ENCODE measurements at places on chromosomes 3 and 15. TPM values are rescaled to one million over a fixed set of nuclear protein-coding genes. Genes with fewer than 3 reads are reported as not detected.

Gene IQCF5
- total RNA-seq: not detected

Gene EIF4E3
- 12.4 TPM for total RNA-seq

Gene RETNLB
- total RNA-seq: not detected

Gene PIF1
- total RNA-seq: 5.9 TPM

Gene TMOD2
- 5.7 TPM for total RNA-seq

DNA sequence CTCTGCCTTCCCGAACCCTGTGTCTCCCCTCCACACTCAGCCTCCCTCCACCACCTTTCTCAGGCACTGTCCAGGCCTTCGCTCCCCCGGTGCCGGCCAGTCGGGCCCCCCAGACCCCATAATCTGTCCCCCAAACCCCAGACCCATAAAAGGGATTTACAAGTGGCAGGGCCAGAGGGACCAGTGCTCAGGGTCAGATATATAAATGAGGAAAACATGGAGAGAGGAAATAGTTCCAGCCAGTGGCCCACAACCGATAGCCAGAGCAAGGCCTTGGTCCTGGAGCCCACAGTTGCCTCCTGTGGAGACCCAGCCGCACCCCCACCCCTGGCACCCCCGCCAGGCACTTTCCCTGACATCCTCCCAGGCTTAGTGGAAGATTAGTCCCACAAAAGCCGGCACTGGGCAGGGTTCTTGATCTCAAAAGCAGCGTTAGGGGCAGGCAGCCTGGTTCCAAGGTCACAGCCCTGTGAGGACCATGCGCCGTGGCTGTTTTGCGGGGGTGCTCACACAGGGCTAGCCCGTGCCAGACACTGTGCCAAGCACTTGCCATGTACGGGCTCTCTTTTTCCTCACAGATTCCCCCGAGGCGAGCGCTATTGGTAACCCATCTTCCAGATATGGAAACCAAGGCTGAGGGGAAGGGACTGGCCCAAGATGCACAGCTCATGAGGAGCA, 1.1 kb upstream of the PLXND1 start:
- DNase-seq: no peak
- H3K4me1 ChIP-seq: peaks cover 77% of the 10 kb centered on the region
- H3K4me3 ChIP-seq: peak overlapping the region; percentile 74
- no peaks in the 10 kb centered on the region for H3K27me3 ChIP-seq

DNA sequence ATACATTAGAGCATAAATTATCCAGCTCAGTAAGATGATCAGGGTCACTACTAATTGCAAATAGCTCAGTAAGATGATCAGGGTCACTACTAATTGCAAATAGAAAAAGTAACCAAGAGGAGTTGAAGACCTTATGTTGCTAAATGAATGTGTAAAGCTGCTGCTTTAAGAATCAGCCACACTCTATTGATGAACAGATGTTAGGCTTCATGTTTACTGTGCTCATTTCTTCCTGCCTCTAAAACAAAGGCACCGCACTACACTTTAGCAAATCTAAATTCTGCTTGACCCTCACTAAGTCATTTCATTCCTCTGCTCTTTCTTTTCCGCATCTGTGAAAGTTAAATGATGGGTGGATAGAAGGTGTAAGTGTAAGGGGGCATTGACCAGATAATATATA, 92.6 kb upstream of the PLSCR4 start:
- no peak for DNase-seq
- H3K36me3 ChIP-seq: no peaks in the 10 kb centered on the region
- no peaks in the 10 kb centered on the region for H3K27me3 ChIP-seq

DNA sequence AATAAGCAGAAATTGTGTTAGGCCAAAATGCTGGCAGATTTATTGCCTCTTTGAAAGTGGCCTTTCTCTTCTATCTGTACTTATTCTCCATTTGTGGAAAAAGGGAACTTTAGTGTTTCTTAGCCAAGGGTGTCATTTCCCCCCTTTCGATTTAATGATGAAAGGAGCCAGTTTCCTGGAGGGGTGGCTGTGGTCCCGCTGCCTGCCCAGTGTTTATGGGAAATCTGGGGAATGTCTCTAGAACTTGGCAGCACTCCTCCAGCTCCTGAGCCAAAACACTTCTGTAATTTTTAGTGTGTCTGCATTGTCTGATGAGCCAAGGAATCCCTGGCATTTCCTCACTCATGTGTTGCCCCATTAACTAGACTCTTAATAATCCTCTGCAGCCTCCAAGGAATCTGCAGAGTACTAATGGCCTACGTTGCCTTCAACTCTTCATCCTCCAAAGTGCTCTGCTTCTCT, 448.8 kb downstream of the GRM7 start:
- H3K27me3 ChIP-seq: no peaks in the 10 kb centered on the region
- DNase-seq: no peak
- H3K4me3 ChIP-seq: no peak overlapping the region
- no peaks in the 10 kb centered on the region for H3K36me3 ChIP-seq

GRCh38 chr3:160831401-160831800, 75.4 kb downstream of the PPM1L start:
- no peak overlapping the region for H3K4me3 ChIP-seq
- no peaks in the 10 kb centered on the region for H3K27me3 ChIP-seq
- no peaks in the 10 kb centered on the region for H3K36me3 ChIP-seq
- H3K27ac ChIP-seq: no peak overlapping the region
- DNase-seq: no peak
- H3K4me1 ChIP-seq: no peaks in the 10 kb centered on the region

- H3K4me1 ChIP-seq: no peaks in the 10 kb centered on the region
- DNase-seq: peak; percentile 56
- no peaks in the 10 kb centered on the region for H3K36me3 ChIP-seq
- no peak overlapping the region for H3K4me3 ChIP-seq
Measured at GRCh38 chr15:40244961-40245523, 6.2 kb downstream of the PAK6 start.

DNA sequence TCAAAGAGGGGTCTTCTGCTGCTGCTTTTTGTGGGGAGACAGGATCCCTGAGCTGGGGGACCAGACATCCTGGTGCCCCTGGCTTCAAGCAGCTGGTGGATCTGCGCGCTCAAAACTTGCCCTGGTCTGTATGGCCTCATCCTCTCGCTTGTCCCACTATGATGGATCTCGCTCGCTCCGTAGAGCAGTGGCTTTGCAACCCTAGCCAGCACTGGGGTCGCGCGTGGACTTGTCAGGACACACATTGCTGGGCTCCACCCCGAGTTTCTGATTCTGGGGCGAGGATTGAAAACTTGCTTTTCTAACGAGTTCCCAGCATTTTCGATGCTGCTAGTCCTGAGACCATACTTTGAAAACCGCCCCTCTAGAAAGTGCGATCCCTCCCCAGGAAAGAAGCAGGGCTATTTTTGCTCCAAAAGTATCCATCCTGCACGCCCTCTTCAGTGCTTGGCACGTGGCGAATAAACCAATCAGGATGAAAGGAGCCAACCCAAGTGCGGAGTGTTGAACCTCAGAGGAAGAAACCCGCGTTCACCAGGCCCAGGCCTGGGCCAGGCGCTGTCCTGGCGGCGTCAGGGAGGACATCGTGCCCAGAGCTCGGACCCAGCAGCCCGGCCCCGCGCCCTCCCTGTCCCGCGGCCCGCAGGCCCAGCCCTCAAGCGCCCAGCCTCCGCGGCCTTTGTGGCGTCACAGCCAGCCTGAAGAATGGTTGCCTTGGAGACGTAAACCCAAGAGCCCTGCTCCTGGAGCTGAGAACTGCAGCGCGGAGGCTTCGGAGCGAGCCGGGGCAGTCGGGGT, at the start of gene CFAP100:
Gene CFAP100 (plus strand): TSS at position 731 of the 798 bp plus-strand sequence. CDS start 1,092 bp downstream, outside the sequence.
- peaks cover 30% of the 10 kb centered on the region for H3K27me3 ChIP-seq
- peaks cover 4% of the 10 kb centered on the region for H3K36me3 ChIP-seq

DNA sequence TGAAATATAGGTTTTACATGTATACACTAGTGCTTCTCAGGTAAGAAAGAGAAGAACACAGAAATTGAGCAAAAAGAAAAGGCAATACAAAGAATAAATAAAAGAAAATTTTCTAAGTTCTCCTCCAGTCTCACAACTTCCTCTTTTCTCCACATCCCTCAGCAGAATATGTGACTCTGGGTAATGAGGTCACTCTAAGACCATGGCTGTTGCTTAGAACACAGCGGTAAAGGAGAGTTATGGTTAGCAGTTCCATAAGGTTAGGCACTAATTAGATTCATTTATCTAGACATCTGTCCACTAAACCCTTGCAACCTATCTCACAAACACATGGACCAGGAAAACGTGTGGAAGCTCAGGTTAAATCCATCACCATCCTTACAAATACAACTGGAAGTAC, 47.9 kb downstream of the IGSF11 start:
- H3K36me3 ChIP-seq: no peaks in the 10 kb centered on the region
- no peak overlapping the region for H3K4me3 ChIP-seq
- no peak overlapping the region for H3K27ac ChIP-seq
- peaks cover 23% of the 10 kb centered on the region for H3K4me1 ChIP-seq
- peaks cover 11% of the 10 kb centered on the region for H3K27me3 ChIP-seq
